Putamen (tissue), 1 donor: ENCODE measurements at places on chromosomes 4 and X.
A peak's percentile ranks its signal among the peaks of the same experiment; 100 is the strongest.

- DNase-seq = peak; percentile 73
Measured at GRCh38 chr4:128863312-128864075, 54.0 kb downstream of the JADE1 start.

DNA sequence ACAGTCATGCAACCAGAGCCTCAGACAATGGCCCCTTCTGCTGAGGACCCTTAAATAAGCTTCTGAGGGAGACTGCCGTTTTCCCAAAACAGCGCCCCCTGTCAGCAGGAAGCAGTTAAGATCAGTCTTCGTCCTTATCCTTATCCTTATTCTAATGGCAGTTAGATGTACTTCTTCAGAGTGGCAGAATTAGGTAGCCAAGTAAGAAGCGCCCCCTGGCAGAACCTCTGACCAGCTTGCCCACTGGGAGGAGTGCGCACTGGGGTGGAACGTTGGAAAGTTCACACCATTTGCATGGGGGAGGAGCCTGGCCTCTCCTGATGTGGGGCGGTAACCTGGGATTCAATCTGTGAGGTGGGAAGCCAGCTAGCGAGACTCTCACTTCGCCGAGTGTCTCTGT is 133.6 kb upstream of the QRFPR start:
- DNase-seq = no peak

GRCh38 chr4:31094474-31094873 is 374.3 kb downstream of the PCDH7 start:
- no peak for DNase-seq

- DNase-seq = no peak
Measured at GRCh38 chr4:38872620-38873019, 5.0 kb downstream of the FAM114A1 start.

GRCh38 chrX:3563451-3563850 is 150.0 kb downstream of the PRKX start:
- DNase-seq = no peak

DNA sequence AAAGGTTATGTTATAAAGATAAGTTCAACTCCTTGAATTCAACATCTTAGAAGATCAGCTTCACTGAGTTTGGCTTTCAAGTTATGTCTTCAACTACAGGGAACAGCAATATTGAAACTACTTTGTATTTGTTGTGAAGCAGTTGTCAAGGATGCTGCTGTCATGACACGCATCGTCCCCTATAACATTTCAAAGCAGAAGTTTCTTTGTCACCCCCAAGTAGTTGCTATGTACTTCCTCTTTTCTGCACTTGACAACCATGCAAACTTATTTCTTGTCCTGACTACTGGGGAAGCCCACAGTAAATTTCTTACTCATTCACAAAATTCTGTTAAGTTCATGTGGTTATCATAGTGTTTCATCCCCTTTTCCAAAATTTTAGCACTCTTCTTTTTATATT is 14.3 kb downstream of the ANTXR2 start:
- no peak for DNase-seq

DNA sequence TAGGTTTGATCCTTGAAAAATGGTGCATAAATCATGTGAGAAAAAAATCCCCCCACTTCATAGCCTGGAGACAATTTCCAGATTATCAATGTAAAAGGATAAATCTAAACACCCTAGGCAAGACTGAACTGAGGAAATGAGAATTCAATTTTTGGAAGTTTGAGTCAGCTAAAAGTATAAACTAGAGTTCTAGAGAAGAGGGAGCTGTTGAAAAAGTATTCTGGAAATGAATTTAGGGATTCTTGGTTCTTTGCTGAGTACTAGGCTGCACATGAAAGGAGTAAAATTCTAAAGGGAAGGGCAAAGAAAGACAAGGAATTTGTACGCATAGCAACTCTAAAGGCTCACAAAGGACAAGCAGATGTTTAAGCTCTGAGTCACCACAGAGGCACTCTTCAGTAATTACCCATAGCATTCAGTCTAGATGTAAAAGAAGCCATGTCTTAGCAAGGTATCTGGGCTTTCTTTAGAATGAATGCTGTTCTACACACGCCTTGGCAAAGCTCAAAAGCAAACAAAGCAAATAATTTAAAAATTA is 896.5 kb downstream of the PDHA2 start:
- no peak for DNase-seq

DNA sequence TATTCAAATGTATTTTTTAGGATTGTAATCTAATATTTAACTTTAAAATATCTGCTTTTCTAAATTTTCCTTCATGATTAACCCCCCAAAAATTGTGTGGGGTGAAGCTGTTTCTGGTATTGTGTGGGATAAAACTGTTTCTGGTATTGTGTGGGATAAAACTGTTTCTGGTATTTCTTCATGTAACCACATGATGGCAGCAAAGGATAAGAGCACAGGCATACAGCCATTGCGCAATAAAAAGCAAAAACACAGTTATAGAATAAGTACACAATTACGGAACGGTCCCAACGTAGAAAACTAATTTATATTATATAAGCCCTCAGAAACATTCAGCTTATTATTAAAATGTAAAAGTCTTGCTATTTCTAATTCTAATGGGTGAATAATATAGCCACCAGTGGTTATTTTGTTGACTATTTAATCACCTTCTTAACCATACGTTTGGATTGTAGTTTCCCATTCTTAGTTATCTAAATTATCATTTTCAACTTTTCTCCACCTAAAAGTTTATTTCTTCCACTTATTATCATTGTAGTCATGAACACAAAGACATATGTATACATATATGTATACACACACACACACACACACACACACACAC is 333.9 kb upstream of the FSTL5 start:
- peak; percentile 31 for DNase-seq

GRCh38 chr4:6198278-6198677 is 2.1 kb downstream of the JAKMIP1 start:
- no peak for DNase-seq

GRCh38 chr4:89837993-89838390 is 1.0 kb upstream of the SNCA start:
- DNase-seq = peak; percentile 53

- DNase-seq = no peak
Measured at GRCh38 chr4:37847311-37847884, 20.9 kb downstream of the PGM2 start.

DNA sequence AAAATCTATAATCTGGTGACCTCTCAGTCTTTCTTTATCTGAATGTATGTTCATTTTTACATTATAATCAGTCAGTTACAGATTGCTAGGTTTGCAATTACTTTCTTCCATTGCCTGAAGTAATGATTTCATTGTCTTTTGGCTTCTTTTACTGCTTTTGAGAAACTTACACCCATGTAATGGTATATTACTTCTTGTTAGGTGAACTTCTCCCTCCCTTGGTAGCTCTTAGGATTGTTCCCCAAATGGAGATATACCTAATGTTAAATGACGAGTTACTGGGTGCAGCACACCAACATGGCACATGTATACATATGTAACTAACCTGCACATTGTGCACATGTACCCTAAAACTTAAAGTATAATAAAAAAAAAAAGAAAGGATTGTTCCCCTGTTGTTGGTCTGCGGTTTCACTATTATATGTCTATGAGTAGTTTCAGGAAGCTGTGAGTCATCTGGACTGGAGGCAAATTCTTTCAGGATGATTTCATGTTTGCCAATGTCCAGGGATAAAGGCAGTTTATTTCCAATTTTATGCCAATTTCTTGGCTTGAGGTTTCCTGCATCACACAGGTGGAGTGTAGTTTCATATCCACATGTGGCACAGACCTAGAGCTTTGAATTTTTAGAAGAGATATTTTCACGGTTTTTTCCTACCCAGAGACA is 21.8 kb downstream of the SPANXC start:
- DNase-seq = no peak

GRCh38 chr4:89658701-89659024 is 178.3 kb downstream of the SNCA start:
- no peak for DNase-seq

GRCh38 chr4:122716825-122717448 is 15.6 kb upstream of the BBS12 start:
- DNase-seq = peak; percentile 47

DNA sequence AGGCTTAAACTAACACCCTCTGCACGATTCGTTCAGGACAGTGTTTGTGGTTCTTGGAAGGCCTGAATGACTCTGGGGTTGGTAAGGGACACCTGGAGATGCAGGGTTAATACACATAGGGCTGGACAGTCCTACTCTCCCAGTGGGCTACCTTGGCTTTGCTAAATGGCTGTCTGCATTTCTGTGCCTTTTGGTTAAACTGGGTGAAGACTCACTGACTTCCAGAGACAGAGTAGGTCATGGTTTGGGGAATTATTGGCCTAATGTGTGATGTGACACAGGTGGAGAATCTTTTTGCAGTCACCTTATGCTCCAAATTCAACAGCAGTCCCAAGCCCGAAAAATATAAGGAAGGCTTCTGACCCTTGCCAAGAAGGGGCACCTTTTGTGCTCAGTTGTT is 10.5 kb downstream of the POU4F2 start:
- no peak for DNase-seq

DNA sequence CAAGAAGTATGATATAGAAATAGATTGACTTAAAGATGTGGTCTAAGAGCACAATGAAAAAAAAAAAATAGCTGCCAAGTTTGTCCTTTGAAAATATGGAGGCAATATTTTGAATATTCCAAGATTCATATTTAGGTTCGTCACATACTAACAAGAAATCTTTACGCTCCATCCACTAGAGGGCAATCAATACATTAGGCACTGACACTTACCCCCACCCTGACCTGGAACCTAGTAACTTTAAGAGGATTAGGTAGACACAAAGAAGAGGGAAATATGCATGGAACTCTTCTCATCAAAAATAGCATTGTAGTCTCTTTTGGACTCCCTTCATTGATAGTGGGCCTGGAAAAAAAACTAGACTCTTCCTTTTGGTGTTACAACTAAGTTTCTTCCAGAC is 1108.1 kb downstream of the PCDH19 start:
- DNase-seq = no peak

DNA sequence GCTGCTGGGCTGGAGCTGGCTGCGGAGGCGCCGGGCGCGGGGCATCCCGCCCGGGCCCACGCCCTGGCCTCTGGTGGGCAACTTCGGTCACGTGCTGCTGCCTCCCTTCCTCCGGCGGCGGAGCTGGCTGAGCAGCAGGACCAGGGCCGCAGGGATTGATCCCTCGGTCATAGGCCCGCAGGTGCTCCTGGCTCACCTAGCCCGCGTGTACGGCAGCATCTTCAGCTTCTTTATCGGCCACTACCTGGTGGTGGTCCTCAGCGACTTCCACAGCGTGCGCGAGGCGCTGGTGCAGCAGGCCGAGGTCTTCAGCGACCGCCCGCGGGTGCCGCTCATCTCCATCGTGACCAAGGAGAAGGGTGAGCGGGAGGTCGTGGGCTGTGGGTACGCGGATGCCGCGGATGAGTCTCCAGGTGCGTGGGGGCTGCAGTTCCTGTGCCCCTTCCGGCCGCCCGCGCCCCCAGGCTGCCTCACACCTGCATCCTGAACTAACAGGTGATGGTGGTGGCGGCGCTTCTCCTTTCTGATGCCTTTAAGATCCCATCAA is 499 bp downstream of the CYP2U1 start:
- DNase-seq = peak; percentile 30

- DNase-seq = no peak
Measured at GRCh38 chr4:1786544-1787362, 6.3 kb upstream of the FGFR3 start.

DNA sequence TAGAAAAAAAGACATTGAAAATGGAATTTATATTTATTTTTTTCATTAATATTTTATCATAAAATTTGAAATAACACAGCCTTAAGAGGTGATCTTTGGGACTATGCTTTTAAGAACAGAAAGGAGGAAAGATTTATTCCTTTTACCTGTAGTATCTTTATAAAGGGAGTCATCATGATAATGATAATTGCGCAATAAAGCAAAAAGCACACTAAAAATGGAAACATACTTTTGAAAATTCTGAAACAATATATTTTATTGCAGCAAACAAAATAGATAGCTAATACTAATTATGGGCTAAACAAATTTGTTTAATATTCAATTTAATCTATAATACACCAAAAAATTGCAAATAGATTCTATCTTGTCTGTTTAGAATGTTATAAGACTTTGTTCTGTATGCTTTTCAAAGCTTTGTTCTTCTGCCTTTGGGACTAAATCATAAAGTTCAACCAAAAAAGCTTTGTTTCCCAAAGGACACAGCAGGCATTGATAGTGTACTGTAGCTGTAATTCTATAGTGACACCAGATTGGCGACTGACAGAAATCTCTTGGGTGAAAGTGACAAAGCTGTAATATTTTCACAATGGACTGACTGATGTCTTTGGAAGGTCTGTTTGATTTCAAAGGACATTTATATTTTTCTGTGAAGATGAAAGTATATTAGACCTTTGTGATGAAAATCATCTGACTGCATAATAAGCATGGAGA is 2156.6 kb upstream of the TENM3 start:
- peak; percentile 36 for DNase-seq

DNA sequence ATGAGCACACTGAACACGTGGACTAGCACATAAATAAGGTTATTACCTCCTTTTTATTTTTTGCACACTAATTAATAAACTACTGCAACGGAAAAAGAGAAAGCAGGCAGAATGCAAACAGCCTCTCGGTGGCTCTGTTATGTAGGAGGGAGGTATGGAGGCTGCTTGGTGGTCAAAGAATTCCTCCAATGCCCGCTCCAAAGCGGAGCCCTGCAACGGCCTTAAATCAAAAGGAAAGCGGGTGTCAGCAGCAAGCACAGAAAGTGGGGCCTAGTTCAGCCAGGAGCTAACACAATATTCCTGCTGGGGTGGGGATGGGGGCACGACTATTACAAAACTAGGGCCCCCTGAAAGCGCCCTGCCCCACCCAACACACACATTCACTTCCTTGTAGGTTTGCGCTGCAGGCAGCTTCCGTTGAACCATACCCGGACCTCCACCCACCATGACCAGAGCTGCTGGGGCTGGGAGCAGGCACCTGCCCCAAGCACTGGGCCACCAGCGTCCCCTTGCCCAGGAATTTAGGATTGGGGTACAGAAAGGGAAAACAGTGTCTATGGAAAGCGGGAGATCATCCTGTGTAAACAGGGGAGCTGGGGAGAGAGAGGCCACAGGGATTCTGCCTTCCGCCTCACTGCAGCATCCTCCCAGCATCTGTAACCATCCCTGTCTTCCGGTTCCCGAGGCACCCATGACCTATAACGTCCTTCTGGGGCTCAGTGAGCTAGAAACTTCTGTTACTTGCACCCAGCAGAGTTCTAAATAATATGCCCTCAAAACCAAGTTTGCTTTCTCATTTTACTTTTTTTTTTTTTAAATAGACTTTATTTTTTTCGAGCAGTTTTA is 57.1 kb upstream of the DDX3X start:
- no peak for DNase-seq

- no peak for DNase-seq
Measured at GRCh38 chr4:133316909-133317308, 167.8 kb downstream of the PCDH10 start.

GRCh38 chr4:54487491-54487890 is 170.3 kb upstream of the KIT start:
- DNase-seq = no peak

DNA sequence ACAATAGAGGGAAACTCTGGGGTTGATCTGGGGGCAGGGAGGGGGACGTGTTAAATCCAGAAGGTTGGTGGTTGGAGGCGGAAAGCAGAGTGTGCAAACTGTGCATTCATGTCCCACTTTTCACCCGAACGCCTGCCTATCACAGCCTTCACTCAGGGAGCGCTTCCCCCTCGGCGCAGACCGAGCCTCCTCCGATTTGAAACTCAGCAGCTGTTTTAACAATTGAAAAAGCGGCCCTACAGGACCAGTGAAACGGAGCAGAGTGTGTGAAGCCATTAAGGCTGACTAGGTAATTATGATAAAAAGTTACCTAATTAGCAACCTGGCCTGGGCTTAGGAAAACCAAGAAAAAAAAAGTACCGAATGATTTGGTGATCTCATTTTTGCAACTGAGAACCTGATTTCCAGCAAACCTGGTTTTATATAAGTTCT is 685 bp upstream of the NDNF start:
- no peak for DNase-seq
